Fibroblast of skin of left quadriceps (primary cell): ENCODE measurements at places on chromosomes 5 and 9.

DNA sequence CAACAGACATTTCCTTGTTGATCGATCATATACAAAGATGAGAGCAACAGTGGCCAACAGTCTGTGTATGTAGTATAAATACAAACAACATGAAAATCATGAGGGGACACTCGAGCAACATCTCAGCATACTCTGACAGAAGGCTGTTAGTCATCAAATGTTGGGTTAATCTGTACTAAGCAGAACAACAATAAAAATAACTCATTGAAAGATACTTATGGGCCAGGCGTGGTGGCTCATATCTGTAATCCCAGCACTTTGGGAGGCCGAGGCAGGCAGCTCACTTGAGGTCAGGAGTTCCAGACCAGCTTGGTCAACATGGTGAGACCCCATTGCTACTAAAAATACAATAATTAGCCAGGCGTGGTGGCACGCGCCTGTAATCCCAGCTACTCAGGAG is 67.3 kb downstream of the SCAI start:
- DNase-seq: no peak

DNA sequence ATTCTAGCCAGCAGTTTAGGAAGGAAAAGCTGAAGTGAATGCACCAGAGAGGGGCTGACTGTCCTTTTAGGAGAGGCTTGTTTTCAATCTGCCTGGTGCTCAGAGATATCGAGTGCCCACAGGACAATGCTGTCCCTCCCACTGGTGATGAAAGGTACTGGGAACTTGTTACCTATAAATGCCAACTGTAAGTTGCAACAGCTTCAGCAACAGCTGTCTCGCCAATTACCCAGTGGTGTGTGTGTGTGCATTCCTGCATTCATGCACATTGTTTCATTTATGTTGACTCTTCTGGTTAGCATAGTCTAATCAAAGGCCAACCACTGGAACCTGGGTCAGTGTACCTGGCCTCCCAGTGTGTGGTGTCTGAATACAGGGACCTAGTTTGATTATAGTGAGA is 161.1 kb downstream of the CSNK1G3 start:
- no peak for DNase-seq

DNA sequence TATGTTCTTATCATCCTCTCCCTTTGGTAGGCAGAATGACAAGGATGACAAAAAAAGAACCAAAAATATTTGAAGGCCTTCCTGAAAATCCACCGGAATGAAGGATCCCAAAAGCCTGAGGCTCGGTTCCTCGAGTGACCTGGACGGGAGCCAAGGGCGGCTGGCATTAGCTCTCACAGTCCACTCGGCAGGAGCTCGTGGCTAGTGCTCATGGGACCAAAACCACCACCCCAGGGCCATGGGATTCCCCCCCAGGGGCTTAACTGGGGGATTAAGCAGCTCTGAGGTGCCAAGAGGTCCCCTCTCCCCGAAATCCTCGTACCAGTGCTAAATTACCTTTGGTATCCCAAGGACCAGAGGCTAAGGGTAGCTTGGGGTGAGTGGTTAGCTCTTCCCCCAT is 586 bp upstream of the PDZD2 start:
- no peak for DNase-seq

DNA sequence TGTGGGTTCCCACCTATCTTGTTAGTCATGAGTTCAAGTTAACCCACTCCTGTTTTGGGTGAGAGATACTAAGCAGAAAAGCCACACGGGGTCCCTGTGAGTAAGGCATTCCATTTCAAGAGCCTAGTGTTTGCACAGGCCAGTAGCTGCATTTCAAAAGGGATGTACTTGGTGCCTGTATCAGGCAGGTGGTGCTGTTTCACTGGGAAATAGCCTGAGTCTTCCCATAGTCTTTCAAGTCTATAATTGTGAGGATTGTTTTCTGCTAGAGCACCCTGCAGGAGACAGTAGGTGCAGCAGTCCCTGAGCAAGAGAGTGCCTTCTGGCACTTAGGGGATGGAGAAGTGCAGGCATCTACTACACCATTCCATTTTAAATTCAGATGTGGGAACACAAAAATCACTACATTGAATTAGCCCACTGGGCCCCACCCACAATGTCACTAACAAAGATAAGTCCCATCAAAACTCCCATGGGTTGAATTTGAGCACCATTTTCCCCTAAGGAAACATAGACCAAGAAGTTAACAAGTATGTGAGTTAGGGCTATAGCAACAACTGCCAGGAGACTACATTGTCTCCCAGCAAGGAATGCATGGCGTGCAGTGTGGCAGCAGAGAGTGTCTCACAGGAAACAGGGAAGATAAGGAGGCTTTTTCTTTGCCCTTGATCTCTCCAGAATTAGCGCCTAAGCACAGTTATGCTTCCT is 263.2 kb downstream of the COX7C start:
- peak; percentile 74 for DNase-seq

- no peak for DNase-seq
Observed at GRCh38 chr5:124021776-124022175, 509.8 kb downstream of the CSNK1G3 start.

GRCh38 chr5:156164306-156164705 is 162.7 kb upstream of the SGCD start:
- no peak for DNase-seq

DNA sequence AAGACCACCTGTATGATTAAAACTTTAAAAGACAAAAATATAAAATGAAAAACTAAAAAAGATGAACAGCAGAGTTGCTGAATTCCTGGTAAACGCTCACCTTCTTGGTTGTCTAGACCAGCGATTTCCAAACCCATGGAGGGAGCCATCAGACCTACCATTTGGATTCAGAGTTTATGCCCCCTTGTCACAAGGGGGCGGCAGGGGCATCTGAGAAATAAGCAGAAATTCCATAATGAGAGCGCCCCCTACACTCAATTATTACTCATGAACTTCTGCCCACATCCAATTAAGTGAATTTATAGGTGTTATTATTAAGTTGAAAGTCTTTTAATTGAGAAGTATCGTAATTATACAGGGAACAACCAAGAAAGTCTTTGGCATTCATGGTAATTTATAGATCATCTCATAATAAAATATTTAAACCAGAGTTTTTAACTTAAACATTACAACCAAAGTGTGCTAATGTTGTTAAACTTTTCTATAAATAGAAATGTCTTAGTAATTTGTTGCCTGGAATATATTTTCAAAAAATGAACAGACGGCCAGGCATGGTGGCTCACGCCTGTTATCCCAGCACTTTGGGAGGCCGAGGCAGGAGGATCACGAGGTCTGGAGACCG is 35.2 kb upstream of the SPATA31C2 start:
- peak; percentile 57 for DNase-seq

DNA sequence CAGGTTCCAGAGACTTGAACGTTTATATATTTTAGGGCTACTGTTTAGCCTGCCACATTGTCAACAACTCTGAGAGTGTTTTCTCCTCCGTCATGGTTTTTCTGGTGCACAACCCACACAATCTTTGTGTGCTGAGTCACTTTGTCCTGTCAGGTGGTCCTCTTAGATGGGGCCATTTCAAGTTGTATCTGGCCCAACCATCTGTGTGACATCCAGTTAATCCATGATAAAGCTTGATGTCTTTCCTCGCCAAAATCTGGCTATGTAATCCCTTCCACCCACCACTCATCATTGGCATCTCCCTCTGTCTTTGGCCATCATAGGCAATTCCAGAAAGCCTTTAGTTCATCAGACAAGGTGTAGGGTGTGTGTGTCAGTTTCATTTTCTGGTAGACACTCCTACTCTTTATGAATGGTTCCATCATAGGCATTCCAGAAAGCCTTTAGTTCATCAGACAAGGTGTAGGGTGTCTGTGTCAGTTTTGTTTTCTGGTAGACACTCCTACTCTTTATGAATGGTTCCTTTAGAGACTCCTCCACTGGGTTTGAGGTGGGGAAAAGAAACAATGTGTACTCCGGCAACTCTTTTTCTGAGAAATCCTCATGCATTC is 282.0 kb upstream of the ACTBL2 start:
- no peak for DNase-seq

DNA sequence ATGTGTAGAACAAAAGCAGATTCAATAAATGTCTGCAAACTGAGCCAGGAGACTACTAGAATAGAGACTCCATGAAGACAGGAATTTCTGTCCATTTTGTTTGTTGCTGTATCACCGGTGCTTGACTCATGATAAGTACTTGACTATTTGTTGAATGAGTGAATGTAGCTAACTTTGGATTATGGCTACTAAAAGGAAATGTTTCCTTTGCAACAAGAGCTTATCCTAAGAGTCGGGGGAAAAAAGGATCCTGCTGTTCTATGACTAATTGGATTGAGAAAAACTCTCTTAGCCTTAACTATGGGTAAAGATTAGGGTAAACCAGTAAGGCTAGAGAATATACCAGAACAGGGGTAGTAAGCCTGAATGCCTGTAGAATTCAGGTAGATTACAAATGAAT is 3.5 kb downstream of the PAIP1 start:
- no peak for DNase-seq
